ENCODE measurements at places on chromosomes 11 and 22.

GRCh38 chr11:128715691-128716561 is 22.1 kb downstream of the FLI1 start:
- DNase-seq, result no peak

DNA sequence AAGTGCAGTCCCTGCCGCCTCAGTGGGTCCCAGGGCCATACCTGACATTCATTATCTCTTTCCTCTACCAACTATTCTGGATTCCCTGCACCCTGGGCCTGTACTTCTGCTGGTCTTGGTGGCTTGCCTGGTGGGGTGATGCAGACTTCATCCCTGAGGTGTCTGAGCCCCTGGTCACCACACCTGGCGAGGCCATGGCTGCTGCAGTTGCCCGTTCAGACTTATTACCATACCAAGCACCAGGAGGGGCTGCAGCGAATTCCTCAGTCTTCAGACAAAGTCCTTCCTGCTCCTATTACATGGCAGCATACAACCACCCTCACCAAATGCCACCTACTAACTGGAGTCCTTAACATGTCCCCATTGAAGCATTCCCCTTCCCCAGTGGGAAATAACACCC is 73.0 kb upstream of the SLC22A12 start:
- no peak for DNase-seq

GRCh38 chr11:71129624-71130023 is 122.8 kb downstream of the SHANK2 start:
- no peak for DNase-seq

- DNase-seq, result no peak
Measured at GRCh38 chr11:64870176-64870892, 8.1 kb downstream of the EHD1 start.

- DNase-seq, result no peak
Measured at GRCh38 chr11:61353131-61354067, 8.3 kb downstream of the CYB561A3 start.

GRCh38 chr11:96260532-96260931 is 82.5 kb downstream of the MAML2 start:
- DNase-seq, result no peak

All from activated CD4-positive, alpha-beta T cell treated with anti-CD3 and anti-CD28 coated beads for 4 hours (primary cell).